ENCODE measurements at places on chromosomes 3 and 15.

- DNase-seq: peak; percentile 59
Measured at GRCh38 chr3:12833222-12834161, 7.9 kb downstream of the RPL32 start.

GRCh38 chr3:188322135-188322887 lies 168.4 kb downstream of the LPP start:
- no peak for DNase-seq

- no peak for DNase-seq
Measured at GRCh38 chr3:72474775-72475174, 373.5 kb downstream of the SHQ1 start.

- DNase-seq: no peak
Measured at GRCh38 chr3:13217736-13218540, 144.7 kb upstream of the IQSEC1 start.

DNA sequence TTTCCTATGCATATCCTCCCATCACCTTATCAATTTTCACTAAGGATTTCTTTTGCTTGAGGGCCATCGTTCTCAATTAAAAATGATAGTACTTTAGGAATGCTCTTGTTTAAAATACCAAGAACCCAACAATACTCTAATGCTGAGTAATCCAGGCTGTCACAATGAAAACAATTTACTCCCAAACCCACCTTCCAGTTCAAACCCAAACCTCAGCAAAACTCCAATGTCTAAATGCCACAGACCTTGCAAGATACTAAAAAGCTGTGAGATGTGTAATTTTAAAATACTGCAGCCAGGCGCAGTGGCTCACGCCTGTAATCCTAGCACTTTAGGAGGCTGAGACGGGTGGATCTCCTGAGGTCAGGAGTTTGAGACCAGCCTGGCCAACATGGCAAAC lies 889.8 kb downstream of the ROBO1 start:
- peak; percentile 60 for DNase-seq

- DNase-seq: no peak
Measured at GRCh38 chr15:46300716-46301115, 665.9 kb downstream of the SQOR start.

- DNase-seq: no peak
Measured at GRCh38 chr3:32848215-32848614, 30.4 kb downstream of the TRIM71 start.

- no peak for DNase-seq
Measured at GRCh38 chr3:41199866-41200668, 762 bp downstream of the CTNNB1 start.

GRCh38 chr3:127149621-127150310 lies 43.2 kb upstream of the PRR23E start:
- no peak for DNase-seq

GRCh38 chr3:133674290-133674919 lies 12.7 kb upstream of the TOPBP1 start:
- DNase-seq: no peak

DNA sequence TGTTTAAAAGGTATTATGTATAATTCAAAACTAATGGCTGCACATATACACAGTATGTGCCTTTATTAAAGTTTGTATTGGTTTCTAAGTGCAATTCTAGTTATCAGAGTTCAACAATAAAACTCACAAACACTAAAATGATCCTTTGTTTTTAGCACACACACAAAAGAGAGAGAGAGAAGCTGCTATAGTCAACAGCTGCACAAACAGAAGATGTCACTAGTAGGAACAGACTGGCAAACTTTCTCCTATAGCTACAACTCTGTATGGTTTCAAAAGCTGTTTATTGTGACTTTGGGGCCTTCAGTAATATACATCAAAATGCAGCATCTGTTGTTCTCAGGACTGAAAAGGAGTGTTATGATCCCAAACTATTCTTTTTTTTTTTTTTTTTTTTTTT lies 6.1 kb downstream of the SECISBP2L start:
- DNase-seq: no peak

- no peak for DNase-seq
Measured at GRCh38 chr3:195384952-195385351, 57.9 kb downstream of the ACAP2 start.

DNA sequence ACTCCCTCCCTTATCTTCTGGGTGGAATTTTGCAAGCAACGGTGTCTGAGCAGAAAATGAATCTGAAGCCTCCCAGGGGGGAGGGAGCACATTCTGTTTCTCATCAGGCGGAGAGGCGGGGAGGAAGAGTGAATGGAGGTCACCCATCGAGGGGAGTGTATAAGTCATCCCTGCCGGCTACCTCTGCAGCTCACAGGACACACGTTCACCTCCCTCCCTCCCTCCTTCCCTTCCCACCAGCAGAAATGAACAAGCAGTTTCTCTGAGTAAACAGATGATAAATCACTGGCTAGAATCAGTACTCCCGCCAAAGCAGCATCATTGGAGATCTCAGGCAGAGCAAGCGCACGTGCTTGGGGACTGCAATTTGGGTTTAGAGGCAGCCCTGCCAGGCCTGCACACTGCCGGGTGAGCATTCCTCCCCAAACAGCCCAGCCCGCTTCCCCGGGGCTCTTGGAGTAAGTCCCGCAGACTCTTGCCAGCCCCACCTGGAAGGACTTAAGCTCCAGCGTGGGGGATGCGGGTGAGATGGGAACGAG lies 38.3 kb downstream of the CPN2 start:
- DNase-seq: peak; percentile 86

DNA sequence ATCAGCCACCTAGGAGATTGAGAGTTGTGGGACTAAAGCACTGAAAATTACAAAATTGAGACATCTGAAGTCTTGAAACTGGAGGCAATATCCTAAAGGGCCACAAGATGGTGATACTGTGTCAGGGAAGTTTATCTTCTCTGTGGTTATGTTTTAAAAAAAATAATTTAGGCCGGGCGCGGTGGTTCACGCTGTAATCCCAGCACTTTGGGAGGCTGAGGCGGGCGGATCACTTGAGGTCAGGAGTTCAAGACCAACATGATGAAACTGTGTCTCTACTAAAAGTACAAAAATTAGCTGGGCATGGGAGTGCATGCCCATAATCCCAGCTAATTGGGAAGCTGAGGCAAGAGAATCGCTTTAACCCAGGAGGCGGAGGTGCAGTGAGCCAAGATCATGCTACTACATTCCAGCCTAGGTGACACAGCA lies 17.9 kb upstream of the NIT2 start:
- DNase-seq: peak; percentile 77

DNA sequence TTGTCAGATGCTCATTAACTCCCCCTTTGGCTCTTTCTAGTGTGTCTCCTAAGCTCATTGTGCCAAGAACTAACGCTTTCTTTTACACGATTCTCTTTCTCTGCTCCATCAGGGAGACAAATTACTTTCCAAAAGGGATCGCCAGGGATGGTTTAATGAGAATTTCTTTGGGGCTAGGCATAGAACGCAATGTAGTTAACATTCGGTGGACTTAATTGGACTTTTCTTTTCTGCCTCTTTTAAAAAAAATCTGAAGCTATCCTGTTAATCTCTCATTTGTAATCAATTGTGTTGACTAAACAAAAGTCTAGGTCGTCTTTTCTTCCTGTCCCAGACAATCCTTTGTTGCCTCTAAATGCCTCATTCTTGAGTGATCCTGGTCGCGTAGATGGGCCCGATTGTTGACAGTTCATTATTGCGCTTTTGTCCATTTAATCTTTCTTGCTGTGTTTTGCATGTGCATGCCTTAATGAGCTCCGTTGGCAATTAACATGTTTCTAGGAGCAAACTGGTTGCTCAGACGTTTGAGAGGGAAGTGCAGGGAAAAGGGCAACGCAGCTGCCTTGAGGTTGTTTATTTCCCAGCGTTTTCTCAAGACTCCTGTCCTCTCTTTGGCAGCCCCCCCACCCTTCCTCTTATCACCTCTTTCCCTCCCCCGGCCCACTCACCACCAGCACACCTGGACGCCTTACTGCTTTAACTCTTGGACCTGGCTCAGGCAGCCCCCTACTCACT lies 7.8 kb downstream of the FEZF2 start:
- no peak for DNase-seq

DNA sequence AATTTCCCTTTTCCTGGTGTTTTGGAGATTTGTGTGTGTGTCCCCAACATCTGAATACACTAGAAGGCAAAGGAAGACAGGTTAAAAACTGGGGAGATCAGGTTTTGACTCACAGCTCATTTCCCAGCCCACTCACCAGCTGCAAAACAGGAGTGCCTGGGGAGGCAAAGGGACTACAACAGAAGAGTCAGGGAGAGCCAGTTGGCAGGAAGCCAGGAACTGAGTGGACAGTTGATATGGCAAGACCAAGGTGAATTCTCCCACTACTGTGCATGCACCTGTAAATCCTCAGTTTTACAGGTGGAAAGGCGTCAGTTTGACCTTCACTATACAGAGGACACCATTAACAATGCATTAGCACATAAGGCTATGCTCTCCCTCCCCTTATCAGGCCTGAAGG lies 901.5 kb upstream of the SEMA6D start:
- no peak for DNase-seq

DNA sequence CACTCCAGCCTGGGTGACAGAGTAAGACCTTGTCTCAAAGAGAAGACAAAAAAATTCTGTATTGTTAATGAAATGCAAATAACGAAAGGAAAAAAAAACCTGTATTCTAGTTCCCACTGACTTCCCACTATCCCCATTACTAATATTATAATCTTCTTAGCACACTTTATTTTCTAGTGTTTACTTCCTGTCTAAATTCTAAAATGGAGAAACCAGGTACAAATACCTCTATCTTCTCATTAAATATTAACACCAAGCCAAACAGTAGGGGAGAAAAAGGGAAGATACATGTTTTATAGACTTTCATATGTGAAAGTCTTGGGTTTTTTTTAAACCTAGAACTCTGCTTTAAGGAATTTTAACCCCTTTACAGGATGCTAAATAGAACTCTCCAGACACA lies 55.3 kb upstream of the PLXND1 start:
- DNase-seq: no peak

DNA sequence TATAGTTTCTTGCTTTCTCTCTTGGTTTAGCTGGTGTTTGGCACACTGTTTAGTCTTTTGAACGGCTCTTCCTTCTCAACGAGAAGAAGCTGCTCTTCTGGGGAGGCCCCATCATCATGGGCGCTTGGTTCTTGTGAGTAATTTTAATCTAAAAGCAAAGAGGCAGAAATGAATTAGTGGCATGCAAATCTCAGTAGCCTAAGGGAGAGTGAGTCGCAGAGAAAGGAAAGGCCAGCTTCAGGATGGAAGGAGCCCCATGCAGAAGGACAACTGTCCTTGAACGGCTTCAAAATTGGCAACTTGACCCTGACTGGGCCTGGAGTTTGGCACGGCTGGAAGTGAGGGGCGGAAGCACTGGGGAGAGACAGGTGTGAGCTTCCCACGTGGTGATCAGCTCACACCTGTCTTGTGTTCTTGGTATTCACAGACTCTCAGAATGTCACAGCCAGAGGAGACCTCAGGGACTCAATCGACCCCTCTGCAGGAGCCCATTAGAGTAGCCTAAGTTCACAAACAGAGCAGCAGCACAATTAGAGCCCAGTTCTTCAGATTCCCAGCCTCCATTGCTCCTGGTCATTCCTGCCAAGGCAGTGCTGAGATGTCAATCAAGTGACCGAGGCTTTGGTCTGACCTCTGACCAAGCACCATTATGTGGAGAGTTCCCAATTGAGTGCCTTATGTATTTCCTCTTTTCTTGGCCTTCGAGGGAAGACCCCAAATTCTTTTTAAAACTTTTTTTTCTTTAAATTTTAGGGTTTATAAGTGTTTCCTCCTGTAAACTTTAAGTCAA lies 41.3 kb upstream of the ETV5 start:
- DNase-seq: no peak

DNA sequence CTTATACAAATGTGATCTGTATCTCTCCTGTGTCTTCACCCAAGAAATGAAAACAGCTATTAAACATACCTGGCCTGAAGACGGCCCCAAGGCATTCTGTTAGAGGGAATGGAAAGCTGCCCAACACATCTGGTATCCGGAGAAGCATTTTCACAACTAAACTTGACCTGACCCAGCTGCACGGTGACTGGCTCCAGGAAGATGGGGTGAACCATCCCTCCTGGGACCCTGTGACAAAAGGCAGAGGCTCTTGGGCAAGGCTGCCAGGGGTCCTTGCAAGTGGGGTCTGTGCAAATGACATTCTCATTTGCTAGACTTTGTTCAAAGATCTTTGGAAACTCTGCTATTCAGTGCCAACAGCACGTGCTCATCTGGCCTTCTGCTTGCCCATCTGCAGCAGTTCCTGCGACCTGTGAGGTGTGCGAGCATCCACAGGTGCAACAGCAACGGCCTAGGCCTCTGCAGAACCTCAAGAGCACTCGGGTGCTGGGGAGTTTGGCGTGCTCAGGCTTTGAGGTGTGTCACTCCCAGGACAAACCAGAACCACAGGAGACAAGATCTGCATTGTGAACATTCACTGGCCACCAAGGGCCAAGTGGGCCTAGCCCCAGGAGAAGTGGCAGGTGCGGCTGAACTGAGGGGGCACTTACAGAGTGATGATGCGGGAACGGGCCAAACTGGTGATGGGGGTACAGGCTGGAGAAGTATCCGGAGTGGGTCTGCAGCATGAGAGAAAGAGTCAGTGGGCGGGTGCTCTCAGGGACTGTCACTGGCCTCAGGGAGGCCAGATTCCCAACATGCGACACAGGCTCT lies 71.8 kb downstream of the SENP2 start:
- DNase-seq: no peak

GRCh38 chr15:75198560-75199356 lies 2.9 kb upstream of the C15orf39 start:
- peak; percentile 40 for DNase-seq

- no peak for DNase-seq
Measured at GRCh38 chr3:105152987-105153386, 213.7 kb upstream of the ALCAM start.

- peak; percentile 69 for DNase-seq
Measured at GRCh38 chr15:70466895-70467529, 296.3 kb downstream of the UACA start.

GRCh38 chr15:91380114-91380513 lies 280.1 kb downstream of the SV2B start:
- DNase-seq: no peak

- DNase-seq: peak; percentile 62
Measured at GRCh38 chr3:165185707-165186327, 10.4 kb downstream of the SLITRK3 start.

DNA sequence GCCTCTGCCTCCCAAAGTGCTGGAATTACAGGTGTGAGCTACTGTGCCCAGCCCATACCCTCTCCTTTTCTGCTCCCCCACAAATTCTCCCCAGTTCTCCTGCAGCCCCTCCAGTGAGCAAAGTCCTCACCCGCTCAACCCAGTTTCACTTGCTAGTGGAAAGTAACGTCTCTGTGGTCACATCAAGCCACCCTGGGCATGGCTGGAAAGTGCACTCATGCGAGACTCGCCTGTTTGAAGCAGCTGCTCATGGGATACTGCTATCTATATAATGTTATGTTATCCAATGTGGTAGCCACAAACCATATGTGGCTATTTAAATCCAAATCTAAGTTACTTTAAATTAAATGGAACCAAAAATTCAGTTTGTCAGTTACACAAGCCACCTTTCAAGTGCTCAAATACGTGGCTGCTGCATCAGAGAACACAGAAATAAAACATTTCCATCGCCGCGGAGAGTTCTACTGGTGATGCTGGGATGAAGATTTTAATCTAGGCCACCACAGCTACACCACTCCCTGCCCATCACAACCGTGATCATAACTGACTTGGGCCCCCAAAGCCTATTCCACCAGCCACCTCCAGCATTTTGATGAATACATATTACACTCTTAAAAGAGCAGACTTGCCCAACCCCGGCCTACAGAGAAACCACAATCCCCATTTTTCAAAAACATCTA lies 119.4 kb downstream of the LIPC start:
- DNase-seq: no peak

GRCh38 chr3:125051715-125052581 lies 3.8 kb downstream of the HEG1 start:
- DNase-seq: peak; percentile 97

All from fibroblast of mammary gland (primary cell).